Vagina (tissue), 2 donors: ENCODE measurements at places on chromosomes 1 and 21.

- DNase-seq, result no peak
These were observed 12.3 kb downstream of the RAVER2 start for GRCh38 chr1:64757213-64757612.

DNA sequence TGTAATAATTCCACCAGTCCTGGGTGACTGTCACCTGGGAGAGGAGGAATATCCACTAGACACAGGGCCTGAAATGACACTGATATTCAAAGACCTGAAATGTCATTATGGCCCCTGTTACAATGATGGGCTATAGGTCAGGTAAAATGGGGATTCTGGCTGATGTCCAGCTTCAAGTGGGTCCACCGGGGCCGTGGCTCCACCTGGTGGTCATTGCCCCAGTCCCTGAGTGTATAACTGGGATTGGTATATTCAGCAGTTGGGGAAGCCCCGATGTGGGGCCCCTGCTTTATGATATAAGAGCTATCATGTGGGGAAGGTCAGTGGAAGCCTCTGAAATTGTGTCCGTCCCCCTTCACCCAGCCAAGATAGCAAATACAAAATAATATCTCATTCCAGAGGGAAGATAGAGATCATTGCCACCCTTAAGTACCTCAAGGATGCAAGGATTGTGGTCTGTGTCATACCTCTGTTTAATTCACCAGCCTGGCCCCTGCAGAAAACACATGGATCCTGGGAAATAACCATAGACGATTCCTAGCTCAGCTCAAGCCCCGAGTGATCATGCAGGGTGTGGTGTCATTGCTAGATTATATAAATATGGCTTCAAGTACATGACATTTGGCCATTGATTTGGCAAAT lies 19.4 kb downstream of the PLEKHO1 start:
- DNase-seq, result no peak

DNA sequence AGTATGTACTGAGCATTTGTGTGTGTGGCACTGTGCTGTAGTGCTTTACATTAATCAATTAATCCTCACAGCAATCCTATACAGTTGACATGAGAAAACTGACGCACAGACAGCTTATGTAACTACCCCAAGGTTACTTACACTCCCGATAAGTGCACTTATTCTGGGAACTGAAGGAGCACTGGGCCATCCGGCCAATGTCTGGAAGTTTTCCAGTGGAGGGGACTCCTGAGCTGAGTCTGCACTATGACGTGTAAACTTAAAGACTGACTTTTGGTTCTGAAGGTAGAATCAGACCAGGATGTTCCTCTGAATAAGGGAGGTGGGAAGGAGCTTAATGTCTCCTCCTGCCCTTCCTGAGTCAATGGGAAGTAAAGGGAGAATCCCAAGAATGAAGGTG lies 12.2 kb downstream of the TRABD2B start:
- no peak for DNase-seq

- no peak for DNase-seq
These were observed 7.6 kb downstream of the COL16A1 start for GRCh38 chr1:31696242-31696641.

GRCh38 chr1:58057826-58058225 lies 488.7 kb downstream of the OMA1 start:
- DNase-seq, result no peak

DNA sequence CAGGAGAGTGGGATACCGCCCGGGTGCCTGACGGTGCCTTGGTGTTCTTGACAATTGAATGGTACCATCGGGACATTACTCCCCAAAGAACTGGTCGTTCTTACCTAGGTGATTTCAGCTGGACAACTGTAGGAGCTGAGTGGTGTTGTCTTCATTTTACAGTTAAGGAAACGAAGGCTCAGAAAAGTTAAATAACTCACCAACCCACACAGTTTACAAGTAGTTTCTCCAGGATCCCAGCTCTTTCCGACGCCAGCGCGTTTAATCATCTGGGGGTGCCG lies 1.6 kb downstream of the PIK3CD start:
- DNase-seq, result no peak

DNA sequence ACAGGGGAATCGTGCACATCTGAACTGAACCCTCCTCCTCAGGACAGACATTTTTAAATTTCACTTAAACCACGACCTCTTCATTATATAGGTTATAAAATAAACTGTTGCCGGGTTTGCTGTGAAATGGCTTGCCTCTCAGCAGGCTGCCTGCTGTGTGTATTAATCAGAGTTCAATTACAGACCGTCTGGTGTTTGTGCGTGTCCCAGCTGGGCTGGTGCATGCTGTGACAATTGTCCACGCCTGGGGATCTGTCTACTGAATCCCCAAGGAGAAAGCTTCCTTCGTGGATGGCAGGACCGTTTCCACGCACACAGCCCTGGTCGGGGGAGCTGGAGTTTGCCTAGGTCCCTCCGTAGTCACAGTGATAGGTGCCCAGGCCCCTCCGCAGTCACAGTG lies 13.4 kb upstream of the AGPAT3 start:
- DNase-seq, result no peak

DNA sequence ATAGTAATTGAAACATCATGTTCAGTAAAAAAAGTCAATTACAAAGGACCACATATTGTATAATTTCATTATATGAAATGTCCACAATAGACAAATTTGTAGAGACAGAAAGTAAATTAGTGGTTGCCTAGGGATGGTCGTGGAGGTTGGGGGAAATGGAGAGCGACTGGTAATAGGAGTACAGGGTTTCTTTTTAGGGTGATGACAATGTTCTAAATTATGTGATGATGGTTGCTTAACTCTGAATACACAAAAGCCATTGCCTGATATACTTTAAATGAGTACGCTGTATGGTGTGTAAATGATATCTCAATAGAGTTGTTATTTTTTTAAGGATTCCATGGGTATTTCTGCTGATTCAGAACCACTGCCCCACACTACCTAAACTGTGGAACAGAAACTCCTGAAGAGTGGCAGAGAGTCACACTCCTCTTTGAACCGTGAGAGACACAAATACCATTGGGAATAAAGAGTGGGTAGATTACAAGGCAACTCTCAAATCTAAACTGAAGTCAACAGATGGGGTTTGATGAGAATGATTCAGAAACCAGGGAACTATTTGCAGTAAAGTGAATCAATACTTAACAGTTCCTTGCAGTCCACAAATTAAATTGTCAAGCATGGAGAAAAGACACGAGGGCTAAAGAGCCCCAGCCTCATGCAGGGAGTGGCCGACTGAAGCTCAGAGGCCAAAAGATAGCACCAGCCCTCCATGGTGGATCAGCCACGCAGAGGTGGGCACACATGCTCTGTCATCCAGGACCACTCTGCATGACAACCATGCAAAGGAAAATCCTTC lies 118.0 kb downstream of the CAPN8 start:
- no peak for DNase-seq

GRCh38 chr1:41020654-41021053 lies 871 bp downstream of the SLFNL1 start:
- DNase-seq, result no peak

DNA sequence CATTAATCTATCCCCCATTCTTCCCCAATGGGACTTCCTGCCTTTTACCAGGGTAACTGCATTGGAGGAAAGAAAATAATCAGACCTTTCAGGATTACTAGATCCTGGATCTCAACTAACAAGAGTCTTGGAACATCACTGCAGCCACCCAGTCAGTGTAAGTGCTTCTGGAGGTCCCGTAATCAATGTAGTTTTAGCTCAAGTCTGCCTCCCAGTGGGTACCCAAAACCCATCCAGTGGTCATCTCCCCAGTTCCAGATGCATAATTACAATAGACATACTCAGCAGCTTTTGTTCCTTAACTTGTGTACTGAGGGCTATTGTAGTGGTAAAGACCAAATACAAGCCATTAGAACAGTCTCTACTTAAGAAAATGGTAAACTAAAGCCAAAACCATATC lies 319.1 kb downstream of the GPATCH2 start:
- no peak for DNase-seq

DNA sequence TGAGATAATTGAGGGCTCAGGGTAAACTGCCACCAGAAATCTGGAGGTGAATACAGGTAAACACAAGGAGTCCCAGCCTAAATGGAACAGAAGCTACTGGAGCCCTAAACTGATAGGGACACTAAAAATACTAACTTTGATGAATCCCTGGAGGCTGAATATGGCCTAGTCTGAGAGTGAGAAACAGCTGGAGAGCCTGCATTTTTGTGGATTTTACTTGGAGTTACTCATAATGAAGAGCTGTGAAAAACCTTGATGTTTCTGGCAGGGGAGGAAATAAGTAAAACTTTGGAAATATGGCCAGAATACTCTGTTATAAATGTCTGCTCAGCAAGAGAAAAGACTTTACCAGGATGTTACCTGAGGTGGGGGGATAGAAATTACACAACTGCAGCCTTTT lies 164.4 kb downstream of the LIPI start:
- no peak for DNase-seq

- no peak for DNase-seq
These were observed 144.1 kb downstream of the POU2F1 start for GRCh38 chr1:167364826-167365225.

DNA sequence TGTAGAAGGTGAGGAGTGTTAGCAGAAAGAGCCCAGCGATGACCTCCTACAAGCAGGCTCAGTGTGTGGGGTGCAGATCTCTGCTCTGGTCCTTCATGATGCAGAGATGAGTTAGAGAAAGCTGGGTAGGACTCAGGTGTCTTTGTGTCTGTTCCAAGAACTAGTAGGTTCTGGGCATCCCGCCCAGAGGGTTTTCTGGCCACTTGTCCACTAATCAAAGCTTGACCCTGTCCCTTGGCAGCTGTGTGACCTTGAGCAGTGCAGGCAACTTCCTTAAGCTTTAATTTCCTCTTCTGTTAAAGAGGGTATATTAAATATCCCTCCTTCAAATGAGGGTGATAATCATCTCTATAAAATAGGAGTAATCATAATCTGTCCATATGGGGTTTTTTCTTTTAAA lies 54.7 kb upstream of the WNT4 start:
- no peak for DNase-seq

GRCh38 chr21:25845729-25846256 lies 111.0 kb downstream of the GABPA start:
- no peak for DNase-seq

DNA sequence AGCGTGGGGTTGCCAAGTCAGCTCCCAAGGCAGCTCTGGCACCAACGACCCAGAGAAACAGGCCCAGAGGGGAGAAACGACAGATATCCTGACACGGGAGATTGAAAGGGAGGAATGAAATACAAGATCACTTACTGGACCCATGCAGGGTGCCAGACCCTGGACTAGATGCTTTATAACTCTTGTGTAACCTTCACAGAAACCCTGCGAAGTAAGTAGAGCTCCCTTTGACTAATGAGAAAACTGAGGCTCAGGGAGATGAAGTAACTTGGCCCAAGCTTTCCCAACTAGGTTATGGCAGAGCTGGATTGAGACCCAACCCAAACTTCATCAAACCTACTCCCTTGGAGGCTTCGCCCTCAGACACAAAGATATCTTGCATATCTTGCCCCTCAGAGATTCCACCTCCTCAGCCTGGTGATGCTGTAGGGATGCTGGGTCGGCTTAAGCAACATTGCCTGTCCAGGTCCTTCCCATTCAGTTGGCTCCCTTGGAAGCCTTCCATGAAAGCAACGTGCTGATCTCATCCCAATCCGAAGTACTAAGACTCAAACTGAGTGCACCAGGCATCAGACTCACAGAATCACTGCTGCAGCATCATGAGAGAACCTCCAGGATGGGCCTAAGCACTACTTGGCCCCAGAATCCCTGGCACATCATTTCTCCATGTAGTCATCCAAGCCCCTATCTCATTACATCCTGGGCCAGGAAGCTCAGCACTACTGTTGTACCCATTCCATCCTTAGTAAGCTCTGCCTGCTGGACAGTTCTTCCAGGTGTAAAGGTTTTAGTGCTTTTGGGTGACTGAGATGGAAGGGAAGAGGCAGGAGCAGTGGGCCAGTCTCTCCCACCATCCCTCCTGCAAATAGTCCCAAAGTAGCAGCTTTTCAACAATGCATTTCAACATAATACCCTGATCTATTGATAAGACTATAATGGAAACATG lies 1.1 kb upstream of the IGSF9 start:
- no peak for DNase-seq

DNA sequence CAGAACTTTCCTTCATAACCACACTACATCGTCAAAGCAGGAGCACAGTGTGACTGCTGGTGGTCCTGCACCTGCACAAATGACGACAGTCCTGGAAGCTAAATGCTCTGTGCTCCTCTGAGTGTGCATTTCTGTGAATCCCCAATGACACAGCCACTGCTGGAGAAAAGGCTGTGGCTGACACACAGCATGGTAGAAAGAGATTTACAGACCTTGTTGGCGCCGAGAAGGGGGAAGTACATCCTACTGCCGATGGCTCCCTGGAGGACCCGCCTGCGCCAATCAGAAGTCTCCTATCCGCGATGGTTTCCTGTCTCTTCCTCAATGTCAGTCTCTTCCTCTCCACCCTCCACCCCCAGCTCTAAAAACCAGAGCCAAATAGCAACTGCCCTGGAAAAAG lies 115.4 kb upstream of the RAB4A start:
- no peak for DNase-seq

DNA sequence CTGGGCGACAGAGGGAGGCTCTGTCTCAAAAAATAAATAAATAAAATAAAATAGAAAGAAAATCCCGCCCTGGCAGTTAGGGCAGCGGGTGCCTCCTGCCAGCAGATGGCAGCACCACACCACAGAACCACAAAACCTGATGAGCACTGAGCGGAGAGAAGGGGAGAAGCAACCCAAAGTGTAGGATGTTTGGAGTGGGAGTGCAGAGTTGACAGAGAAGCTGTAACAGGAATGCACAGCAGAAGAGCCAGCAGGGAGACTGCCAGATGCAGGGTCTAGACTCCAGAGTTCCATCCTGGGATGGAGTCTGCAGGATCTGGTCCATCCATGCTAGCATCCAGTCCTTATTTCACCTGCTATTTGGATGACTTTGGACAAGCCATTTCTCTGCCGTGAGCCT lies 29.7 kb upstream of the KIRREL1 start:
- no peak for DNase-seq

DNA sequence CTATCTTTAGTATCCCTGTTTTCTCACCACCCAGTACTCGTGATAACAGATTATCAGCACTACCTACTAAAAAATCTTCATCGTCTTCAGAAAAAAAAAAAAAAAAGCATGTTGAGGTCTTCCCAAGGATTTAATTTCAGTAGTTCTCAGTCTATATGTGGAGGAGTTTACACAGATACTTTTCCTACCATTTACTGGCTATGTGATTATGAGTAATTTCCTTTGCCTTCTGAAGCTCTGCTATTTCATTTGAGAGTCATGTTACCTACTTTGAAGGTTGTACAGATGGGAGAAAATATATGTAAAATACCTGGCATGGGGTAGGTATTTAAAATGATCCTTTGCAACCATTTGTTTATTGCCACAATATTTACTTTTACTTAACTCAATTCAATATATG lies 399.7 kb downstream of the NEGR1 start:
- DNase-seq, result no peak

- DNase-seq, result no peak
These were observed 5.7 kb upstream of the MOB3C start for GRCh38 chr1:46622344-46622743.
